Activated B cell treated with CpG ODN at 0.5 μM for 24 hours (primary cell): ENCODE measurements at places on chromosomes 11 and 22. TPM values are rescaled to one million over a fixed set of nuclear protein-coding genes. Genes with fewer than 3 reads are reported as not detected.

GRCh38 chr11:94922321-94923003 is 50.9 kb downstream of the CWC15 start:
- no peak overlapping the region for H3K4me3 ChIP-seq
- H3K27ac ChIP-seq, result no peak overlapping the region
- no peaks in the 10 kb centered on the region for H3K27me3 ChIP-seq
- no peak for DNase-seq

The NPTXR gene
- total RNA-seq, result 0.07 and 0.13 TPM in 2 replicates

GRCh38 chr11:68581439-68581838 is 102.9 kb upstream of the GAL start:
- no peak for DNase-seq
- H3K27me3 ChIP-seq, result no peaks in the 10 kb centered on the region
- no peak overlapping the region for H3K27ac ChIP-seq
- no peak overlapping the region for H3K4me3 ChIP-seq
- peaks cover 93% of the 10 kb centered on the region for H3K36me3 ChIP-seq
- H3K4me1 ChIP-seq, result peaks cover 16% of the 10 kb centered on the region

GRCh38 chr22:44530569-44530968 is 32.5 kb upstream of the RTL6 start:
- no peak overlapping the region for H3K4me3 ChIP-seq
- H3K36me3 ChIP-seq, result no peaks in the 10 kb centered on the region
- no peaks in the 10 kb centered on the region for H3K4me1 ChIP-seq
- DNase-seq, result no peak
- H3K27ac ChIP-seq, result no peak overlapping the region

The PACSIN2 gene
- total RNA-seq, result 47.5 and 48.9 TPM in 2 replicates

DNA sequence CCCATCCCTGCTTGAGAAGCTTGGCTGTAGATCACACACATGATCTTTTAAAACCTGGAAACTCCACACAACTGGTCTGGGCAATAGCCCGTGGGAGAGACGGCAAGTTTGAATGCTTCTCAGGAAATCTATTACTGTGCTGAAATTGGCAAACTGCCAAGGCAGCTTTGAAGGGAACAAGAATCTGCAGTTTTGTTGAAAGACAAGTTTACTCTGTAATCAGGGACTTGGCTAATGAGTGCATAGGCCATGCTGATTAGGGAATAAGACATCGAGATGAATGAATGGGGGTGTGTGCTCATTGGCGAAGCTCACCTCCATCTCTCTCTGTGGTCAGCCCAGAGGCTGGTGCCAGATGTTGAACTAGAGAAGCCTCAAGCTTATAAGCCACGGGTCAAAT is 218.8 kb downstream of the HIPK3 start:
- peaks cover 11% of the 10 kb centered on the region for H3K27me3 ChIP-seq
- H3K36me3 ChIP-seq, result no peaks in the 10 kb centered on the region
- H3K27ac ChIP-seq, result no peak overlapping the region

The RCOR2 gene
- total RNA-seq, result not detected in 2 replicates
